ENCODE measurements at places on chromosomes 6 and 20. TPM values are rescaled to one million over a fixed set of nuclear protein-coding genes. Genes with fewer than 3 reads are reported as not detected.

- ATAC-seq, result no peak
Observed at GRCh38 chr6:82957868-82958245, 107.8 kb downstream of the UBE3D start.

DNA sequence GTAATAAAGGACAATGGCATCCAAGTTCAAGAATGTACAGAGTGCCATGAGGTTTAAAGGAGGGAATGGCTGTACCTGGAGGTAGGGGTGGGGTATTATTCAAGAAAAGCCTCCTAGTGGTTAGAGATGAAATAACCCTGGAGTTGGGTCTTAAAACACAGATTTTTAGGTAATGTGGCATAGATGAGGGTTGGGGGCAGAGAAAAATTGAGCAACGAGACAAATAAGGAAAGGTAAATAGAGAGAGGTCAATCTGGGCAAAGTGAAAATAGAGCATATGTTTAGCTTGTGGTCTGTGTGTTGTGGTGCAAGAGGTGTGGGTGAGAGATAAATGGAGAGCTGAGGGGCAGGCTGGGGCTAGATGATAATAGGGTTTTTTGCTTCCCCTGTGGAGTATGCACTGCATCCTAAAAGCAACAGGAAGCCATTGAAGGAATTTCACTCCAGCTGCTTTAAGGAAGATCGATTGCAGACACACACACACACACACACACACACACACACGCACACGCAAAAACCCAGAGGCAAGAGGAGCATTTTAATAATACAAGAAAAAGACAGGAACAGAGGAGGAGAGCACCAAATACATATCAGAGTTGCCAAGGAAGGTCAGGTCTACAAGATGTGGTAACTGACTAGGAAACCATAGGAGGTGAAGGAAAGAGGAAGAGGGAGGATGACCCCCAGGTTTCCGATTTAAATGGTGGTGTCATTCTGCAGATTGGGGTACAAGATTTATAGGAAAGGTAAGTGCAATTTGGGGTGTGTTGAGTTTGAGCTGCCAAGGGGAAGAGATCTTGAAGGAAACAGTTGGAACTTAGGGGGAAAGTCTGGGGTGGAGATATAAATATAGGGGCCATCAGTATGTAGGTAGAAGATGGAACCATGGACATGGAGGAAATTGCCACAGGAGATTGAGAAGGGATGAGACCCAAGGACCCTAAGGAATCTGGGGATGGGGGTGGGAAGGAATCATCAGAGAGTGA is 31.3 kb upstream of the ADGRF1 start:
- ATAC-seq, result no peak

DDR1 gene
- 19.5 TPM for total RNA-seq

GRCh38 chr6:46367354-46368168 is 123.7 kb downstream of the RCAN2 start:
- no peak for ATAC-seq

DNA sequence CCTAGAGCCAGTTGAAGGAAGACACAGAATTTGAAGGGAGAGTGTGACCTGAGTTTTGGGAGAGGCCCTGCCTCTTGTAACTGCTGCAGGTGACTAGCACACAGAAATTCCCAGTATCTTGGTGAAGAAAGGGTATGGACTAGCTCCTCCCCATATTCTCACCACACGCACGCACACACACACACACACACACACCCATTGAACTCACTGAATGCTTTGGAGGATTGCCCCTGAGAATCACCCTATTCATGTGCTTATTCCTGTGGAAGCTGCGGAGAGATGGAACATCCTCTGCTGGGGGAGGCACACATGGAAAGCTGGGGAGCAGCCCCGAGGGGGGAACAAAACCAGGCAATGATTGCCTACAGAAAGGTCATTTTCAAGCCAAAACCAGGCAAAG is 6.2 kb upstream of the LMBRD1 start:
- ATAC-seq, result no peak

PPP1R14C gene
- not detected for total RNA-seq

- no peak for ATAC-seq
Observed at GRCh38 chr6:147131532-147132128, 72.6 kb upstream of the STXBP5 start.

MICAL1 gene
- 43.3 TPM for total RNA-seq

DNA sequence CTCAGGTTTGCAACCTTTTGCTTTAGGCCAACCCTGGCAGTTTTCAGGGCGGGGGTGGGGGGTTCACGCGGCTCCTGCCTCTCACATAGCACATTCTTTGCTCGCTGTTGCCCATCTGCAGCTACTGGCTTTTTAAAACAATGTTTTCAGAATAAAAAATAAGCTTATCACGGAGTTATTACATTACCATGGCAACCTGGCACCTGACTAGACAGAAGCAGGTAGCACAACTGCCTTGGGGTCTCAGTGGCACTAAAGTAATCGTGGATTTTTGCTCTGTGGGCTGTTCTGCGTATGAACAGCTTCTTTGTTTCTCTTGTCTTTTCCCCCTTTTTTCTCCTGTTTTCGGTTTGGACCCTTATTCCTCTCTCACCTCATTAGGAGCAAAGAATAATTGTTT is 9.1 kb upstream of the MANBAL start:
- no peak for ATAC-seq

DNA sequence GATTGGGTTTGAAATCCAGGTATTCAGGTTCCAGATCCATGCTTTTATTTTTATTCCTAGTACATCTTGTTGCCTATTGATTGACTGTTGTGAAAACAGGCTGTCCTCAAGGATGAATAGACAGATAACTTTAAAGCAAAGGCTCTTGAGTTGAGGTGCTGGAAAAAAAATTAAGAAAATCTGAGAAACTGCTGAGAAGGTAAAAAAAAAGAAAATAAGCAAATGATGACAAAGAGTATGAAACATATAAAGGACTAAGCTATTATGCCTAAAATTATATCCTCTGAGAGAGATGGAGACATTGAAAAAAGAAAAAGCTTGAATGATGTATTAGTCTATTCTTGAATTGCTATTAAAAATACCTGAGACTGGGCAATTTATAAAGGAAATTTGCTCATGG is 392.3 kb upstream of the RGS17 start:
- no peak for ATAC-seq

DNA sequence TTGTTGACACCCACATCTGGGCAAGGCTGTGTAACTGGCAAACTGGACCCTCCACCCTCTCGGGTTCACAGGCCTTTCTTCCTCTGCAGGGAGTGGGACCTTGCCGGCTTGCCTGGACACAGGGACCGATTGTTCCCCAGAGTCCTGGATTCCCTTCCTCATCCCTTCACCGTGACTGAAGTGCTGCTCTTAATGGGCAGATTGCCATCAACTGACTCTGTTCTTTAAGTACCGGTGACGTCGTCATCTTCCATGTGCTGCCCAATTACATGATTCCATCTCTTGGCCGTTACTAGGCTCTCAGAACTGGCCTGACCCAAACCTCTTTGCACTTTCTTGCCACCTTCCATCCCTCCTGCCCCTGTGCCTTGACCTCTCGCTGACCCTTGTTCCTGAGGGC is 85.4 kb downstream of the EYA4 start:
- no peak for ATAC-seq

- peak; percentile 67 for ATAC-seq
Observed at GRCh38 chr6:90080876-90081481, 186.7 kb downstream of the GJA10 start.

DNA sequence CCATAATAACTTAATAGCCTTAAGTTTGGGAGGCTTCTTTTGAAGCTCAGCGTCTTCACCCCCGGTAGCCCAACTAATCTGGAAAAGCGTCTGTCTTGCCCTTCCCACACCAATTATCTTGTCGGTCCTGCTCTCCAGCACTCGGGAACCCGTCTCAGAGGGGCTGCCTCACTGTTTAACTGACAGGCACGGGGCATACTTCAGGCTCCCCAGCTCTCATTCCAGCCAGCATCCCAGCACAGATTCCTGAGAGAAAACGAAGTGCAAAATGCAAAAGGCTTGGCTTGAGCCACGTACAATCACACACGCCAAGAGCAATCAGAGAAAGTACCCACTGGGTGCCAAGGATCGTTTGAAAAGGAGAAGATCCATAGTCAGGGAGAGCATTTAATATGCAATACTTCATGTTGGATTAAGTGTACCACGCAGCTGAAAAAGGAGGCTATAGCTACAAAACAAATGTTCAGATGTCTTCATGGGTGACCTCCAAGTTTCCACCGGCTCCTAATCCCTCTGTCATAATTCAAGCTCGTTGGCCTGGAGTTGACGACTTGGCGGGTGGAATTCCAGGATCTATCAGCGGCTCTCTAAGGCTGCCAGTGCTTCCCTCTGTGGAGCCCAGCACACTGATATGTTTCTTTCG is 53.7 kb upstream of the STX16 start:
- ATAC-seq, result no peak

DNA sequence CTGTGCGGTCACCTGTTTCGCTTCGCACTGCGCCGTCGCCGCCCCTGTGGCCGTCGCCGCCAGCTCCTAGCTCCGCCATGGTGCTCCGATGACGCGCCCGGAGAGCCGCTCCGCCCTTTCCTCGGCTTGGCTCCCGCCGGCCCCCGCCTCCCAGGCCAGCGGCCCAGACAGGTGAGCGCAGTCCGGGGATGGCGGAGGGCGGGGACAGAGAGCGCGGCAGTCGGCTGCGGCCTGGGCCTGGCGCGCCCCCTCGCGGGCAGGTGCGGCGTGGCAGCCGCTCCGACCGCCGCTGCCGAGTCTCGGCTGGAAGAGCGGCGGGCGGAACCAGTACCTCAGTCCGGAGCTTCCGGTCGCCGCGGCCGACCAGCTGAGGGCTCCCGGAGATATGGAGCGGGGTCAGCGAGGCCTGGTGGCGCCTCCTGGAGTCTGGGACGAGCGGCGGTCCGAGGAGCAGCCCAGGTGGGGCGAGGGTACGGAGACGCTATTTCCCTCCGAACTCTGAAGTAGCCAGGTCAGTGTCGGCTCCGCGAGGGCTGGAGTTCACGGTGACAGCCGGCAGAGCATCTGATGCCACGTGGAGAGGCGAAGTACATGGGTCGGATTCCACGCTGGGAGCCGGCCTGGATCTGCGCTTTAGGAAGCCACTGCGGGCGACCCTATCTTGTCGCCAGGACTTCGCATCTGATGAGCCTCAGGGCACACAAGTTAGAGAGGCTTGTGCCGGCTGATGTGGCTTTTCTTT is at the start of gene MAP7:
TSS of gene MAP7 (minus strand) at position 93 of the 742 bp plus-strand sequence. CDS start at position 79, 14 bp downstream.
- peak; percentile 98 for ATAC-seq

DNA sequence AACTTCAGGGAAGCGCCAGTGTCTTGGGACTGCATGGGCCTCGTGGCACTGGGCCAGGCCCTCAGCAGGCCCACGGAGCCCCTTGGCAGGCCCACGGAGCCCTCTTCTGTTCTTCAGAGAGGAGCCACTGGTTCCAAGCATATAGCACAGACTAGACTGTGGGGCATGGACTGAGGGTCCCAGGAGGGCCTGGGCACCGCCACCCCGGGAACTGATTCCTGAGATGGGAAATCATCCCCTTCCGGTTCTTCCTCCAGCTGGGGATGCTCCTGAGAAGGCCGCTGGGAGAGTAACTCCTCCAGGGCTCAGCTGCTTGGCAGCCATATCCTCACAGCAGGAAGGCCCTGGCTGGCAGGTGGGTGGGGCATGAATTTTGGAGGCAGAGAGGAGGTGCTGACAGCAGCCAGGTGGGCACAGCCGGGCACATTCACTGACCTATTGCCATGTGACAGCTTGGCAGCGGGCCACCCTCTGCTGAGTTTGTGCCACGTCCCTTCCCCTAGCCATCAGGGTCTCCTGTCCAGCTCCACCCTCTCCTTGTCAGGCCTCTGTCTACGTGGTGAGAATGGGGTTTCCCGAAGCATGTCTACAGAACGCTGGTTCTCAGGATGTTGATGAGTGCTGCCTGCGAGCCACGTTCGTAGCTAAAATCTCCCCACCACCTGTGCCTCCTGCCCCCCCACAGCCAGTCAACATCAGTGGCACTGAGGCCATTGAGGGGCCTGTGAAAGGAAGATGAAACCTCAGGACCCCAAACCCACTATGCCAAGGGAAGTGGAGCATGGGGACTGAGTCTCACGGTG is 152.1 kb downstream of the TAF4 start:
- no peak for ATAC-seq

DNA sequence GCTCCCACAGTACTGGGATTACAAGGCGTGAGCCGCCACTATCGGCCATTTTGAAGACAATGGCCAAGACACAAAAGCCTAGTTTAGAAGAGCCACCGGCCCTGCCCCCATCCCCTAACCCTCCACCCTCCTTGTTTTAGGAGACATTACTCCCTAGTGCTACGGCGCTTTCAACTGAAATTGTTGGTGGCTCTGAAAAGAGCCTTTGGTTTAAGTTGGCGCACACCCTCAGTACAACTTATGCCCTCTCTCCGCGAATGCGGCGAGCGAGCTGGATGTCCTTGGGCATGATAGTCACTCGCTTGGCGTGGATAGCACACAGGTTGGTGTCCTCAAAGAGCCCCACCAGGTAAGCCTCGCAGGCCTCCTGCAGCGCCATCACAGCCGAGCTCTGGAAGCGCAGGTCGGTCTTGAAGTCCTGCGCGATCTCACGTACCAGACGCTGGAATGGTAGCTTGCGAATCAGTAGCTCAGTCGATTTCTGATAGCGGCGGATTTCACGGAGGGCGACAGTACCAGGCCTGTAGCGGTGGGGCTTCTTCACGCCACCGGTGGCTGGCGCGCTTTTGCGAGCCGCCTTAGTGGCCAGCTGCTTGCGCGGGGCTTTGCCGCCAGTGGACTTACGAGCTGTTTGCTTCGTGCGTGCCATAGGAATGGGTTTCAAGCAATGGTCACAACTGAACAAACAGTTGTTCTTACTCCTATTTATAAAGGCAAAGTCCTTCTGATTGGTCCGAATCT is 114.9 kb upstream of the BTN3A2 start:
- ATAC-seq, result peak; percentile 70

GRCh38 chr6:156408655-156409054 is 368.5 kb upstream of the ARID1B start:
- no peak for ATAC-seq

DNA sequence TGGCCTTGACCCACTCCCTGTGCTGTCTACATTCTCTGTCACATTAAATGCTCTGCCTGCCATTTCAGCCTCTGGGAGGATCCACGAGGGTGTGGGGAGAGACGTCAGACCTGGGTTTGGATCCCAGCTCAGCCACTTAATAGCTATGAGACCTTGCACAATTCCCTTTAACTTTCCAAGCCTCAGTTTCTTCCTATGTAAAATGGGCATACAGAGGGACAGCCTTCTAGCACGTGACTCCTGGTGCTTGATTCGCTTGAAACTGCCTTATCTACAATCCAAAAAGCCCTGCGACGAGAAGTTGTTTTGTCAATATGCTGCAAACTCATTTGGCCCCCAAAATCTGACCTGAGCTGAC is 40.0 kb downstream of the TOX2 start:
- ATAC-seq, result no peak

GRCh38 chr6:16832721-16833120 is 71.5 kb upstream of the ATXN1 start:
- no peak for ATAC-seq

BEND6 gene
- total RNA-seq, result not detected

DNA sequence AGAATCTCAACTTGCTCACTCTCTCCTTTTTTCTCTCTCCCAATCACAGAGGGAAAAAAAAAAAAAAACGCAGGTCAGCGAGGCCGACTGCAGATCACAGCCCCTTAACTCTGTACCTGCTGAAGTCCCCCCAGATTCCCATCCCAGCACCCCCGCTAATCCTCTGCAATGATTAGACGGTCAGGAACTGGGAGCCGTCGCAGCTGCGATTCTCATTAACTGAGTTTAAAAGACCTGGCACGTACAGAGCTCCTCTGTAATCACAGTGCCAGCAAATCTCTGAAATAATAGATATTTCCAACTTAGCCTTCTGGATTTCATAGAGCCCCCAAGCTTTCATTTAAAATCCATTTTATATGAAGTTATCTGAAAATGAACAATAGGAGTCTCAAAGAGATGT is 84.4 kb downstream of the ANKRD60 start:
- ATAC-seq, result no peak

- no peak for ATAC-seq
Observed at GRCh38 chr6:101528801-101529200, 135.3 kb downstream of the GRIK2 start.
